Type B pancreatic cell (in vitro differentiated cells): ENCODE measurements at places on chromosomes 2 and 18. TPM values are rescaled to one million over a fixed set of nuclear protein-coding genes. Genes with fewer than 3 reads are reported as not detected.

C1QL2 gene
- 1.1 and 1.8 TPM in 2 replicates for total RNA-seq

GNLY gene
- total RNA-seq, result not detected in 2 replicates

STEAP3 gene
- 19.0 and 25.5 TPM in 2 replicates for total RNA-seq

SLC30A3 gene
- total RNA-seq, result 0.19 and 0.53 TPM in 2 replicates

IL36G gene
- total RNA-seq, result not detected in 2 replicates

HYCC2 gene
- 17.9 and 19.6 TPM in 2 replicates for total RNA-seq

PDIA6 gene
- 208 and 281 TPM in 2 replicates for total RNA-seq

CCDC102B gene
- 1.0 and 3.4 TPM in 2 replicates for total RNA-seq

TUBA3E gene
- not detected in 2 replicates for total RNA-seq

DNA sequence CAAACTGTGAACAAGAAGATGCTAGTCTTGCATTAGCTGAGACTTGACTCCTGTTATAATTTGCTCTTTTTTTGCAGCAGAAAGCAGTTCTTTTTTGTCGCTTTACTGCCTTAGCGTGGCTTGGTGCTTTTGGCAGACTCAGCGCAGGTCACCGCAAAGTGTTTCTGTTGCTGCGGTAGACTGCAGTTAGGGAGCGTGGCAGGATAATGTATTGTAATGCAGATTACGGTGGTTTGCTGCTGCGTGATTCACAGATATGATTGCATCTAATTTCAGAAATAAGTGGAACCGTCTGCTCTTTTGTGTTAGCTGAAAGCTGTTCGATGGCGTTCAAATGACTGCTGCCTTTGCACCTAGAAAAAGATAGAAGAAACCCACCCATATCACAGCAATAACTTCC, 131.6 kb upstream of the SATB2 start:
- DNase-seq, result no peak

- no peak for DNase-seq
These were observed 7.1 kb downstream of the ADCY3 start for GRCh38 chr2:24912986-24913385.

GRCh38 chr2:217387776-217388387, 528.0 kb upstream of the TNP1 start:
- no peak for DNase-seq

- no peak for DNase-seq
These were observed 1154.3 kb downstream of the BCL11A start for GRCh38 chr2:59399126-59399525.

GRCh38 chr2:177633910-177634294, 241.3 kb downstream of the AGPS start:
- no peak for DNase-seq

DNA sequence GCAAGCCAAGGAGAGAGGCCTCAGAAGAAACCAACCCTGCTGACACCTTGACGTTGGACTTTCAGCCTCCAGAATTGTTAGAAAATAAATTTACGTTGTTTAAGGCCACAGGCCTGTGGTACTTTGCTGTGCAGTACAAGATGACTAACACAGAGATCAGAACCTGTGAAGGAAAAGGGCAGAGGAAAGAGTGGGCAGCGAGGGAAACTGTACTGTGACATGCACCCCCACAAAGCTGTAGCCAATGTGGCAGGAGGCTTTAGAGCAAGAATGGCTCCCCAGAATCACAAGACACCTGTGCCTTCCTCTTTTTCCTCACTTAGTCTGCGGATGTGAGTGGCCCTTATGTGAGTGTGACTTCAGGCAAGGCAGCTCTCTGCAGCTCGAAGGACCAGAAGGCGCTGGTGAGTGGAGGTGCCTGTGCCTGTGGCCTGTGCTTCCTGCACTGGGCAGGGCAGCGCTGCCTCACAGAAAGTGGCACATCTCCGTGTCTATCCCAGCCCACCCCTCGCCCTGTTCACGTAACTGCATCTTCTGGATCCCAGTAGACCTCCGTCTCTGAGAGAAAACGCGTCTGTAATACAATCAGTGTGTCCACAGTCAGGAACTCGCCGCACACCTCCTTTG, 89.5 kb downstream of the MRPS9 start:
- no peak for DNase-seq

DNA sequence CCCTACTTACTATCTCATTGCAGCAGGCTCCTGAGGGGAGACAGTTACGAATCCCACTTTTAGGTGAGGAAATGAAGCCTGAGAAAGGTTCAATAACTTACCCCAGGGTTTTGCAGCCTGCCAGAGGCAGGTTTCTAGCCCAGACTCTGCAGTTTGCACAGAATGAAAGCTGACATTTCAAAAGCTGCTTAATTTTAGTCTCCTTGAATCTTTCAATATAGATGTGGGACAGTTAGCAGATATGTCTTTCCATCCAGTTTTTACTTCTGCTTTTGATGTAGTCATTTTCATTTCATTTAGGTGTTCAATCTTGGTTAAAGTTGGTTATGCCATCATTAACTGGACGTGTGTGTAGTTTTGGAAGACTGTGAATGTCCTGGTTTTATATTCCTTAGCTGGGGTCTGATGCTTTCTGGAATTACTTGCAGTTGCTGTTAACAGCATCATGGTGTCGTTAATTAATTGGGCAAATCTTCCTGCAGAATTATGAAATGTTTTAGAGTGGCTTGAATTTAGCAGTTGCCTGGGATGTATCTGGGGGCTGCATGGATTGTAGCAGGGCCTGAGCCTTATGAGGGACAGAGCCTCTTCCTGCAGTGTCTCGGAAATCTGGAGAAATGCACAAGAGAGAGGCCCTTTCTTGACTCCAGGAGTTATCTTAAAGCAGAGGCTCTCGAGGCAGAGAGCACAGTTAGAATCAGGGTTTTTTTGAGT, 100.8 kb downstream of the ZNF532 start:
- DNase-seq, result no peak

GRCh38 chr18:35032113-35032512, 9.1 kb upstream of the MAPRE2 start:
- DNase-seq, result no peak

GRCh38 chr18:46754188-46754587, 2.7 kb downstream of the ST8SIA5 start:
- no peak for DNase-seq

DNA sequence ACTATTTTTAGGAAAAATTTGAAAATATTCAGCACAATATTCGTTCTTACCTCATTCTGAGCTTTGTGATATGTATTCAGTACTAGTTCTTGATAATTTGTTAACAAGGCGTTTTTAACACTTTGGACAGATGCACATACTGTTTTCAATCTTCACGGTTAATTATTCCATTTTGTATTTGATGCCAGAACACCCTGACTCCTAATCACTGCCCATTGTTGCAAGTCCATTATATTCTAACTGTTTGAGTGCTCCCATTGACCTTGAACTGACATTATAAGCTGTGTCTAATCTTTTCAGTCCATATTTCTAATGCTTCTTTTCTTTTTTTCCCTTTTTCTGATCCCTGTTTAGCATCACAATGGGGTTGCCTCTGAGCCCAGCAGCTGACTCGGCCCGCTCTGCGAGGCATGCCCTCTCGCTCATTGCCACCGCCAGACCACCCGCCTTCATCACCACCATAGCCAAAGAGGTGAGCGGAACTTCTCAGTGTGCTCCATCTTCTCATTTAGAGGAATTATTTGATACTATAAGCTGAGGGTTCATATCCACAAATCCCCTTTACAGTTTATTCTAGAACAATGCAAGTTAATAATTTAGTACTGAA, 211.3 kb upstream of the BOD1L2 start:
- no peak for DNase-seq

GRCh38 chr2:108605947-108606346, 71.7 kb downstream of the LIMS1 start:
- no peak for DNase-seq

DNA sequence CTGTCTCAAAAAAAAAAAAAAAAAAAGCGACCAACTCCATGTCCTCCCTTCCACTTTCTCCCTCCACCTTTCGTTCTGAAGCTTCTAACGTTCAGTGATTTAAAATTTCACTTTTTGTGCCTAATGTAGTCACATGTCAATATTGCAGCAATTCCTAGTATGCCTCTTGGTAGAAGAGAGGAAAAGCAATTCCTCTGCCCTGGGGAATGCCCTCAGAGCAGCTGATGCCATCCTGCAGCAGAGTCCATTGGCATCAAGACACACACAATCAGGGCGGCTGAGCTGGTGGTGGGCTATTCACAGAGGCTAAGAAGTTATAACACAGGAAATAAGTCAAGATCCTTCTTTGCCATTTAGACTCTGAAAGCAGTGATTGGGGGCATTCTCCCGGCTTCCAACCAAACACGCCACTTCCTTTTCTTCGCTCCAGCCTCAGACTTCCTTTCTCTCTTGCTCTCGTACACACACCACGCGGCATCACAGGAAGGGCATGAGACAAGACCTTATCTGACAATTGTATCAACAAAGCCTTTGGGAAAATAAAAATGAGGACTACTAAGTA, 71.9 kb downstream of the MOGAT1 start:
- DNase-seq, result no peak

GRCh38 chr2:172465417-172466334, 38.3 kb downstream of the ITGA6 start:
- no peak for DNase-seq

- DNase-seq, result no peak
These were observed 766.4 kb downstream of the BCL11A start for GRCh38 chr2:59787095-59787494.

DNA sequence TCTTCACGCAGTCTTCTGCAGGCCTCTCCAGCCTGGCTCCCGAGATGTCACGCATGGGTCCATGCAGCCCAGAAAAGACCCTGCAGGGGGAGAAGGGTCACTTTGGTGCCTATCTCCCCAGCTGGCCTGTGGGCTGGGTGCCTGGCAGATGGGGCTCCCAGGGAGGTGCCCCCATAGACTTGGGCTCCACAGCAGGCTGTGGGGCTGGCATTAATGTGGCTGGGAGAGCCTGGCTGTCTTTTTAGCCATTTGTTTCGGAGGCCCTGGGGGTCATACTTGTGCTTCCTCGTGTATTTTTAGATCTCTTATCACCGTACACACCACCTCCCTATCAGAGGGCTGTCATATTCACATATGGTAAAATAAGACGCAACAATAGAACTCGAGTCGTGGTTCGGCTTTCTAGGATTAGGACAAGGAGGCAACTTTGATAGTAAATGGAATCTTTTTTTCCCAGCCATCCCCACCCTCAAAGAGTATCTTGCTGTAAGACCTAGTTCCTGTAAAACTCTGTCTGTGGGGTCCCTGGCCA, 74.5 kb downstream of the LRRFIP1 start:
- no peak for DNase-seq

- DNase-seq, result no peak
These were observed 58.6 kb upstream of the CHAC2 start for GRCh38 chr2:53708988-53709387.

DNA sequence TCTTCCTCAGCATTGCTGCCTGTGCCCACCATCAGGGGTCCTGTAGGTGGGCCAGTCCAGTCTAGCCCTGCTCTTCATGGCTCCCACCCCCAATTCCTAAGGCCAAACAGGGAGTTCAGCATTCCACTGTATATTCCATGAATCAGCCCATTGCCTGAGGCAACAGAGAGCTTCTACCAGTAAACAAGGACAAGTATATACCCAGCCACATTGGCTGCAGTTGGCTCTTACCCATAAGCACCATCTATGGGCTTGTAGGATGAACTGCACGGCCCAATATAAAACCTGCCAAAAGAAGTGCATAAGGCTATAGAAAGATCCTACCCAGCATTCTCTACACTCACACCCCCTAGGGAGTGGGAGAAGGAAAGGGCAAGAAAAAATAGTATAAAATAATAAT, 95.1 kb upstream of the SALL3 start:
- no peak for DNase-seq

GRCh38 chr18:67133669-67134068, 382.9 kb downstream of the DSEL start:
- no peak for DNase-seq

GRCh38 chr18:44876024-44876423, 195.3 kb downstream of the SETBP1 start:
- DNase-seq, result no peak

GRCh38 chr2:117917223-117917917, 96.5 kb downstream of the CCDC93 start:
- no peak for DNase-seq

- DNase-seq, result no peak
These were observed 620 bp upstream of the SLC9A2 start for GRCh38 chr2:102618452-102619413.

DNA sequence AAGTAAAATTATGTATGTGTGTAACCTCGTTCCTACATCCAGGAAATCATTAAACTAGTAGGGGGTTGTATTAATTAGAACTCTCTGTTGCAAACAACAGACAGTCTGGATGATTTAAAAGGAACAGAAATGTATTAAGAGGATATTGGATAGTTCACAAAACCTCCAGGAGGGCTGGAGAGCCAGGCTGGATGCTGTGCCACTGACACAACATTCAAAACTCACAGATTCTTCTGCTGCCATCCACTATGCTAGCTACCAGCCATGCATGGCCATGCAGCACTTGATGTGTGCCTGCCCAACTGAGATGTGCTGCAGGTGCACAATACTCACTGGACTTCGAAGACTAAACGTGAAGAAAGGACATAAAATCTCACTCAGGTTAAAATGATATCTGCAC, 48.2 kb upstream of the SH3RF3 start:
- peak; percentile 16 for DNase-seq

DNA sequence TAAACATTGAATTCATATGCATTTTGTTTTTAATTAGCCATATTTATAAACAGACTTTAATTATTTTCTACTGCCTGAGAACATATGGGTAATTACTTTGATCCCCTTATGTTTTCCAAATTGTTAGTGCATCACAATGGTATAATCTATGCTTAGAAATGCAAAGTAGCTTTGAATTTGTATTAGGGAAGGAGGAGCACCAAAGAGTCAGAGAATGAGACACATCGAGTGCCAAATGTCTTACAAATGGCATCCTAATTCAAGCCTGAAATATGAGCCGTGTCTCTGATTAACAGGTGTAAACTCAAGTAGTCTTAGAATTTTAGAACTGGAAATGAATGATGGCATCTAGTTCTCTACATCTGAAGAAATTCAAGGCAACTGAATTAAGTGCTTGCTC, 8.7 kb upstream of the HNMT start:
- no peak for DNase-seq

GRCh38 chr18:62088156-62088555, 98.7 kb downstream of the PIGN start:
- no peak for DNase-seq

GRCh38 chr18:45046228-45046627, 365.5 kb downstream of the SETBP1 start:
- no peak for DNase-seq

DNA sequence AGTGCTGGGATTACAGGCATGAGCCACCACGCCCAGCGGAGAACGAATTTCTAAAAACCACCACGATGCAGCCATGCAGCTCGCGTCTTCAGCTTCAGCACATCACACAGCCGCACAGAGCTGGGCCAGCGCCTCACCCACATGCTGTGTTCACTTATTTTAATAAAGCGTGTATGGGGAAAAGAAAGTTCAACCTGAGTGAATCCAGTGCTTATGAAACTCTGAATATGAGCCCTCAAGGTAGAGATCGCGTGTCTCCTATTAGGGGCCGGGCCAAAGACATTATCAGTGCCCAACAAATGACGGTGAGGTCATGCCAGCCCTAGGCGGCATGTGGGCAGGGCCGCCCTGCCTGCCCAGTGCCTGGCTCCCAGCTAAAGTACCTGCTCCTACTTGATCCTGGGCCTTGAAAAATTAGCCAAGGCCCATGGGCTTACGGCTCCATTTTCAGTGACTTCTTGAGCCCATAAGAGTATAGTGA, 44.3 kb downstream of the SPRED2 start:
- no peak for DNase-seq
